ENCODE measurements at places on chromosomes 4 and X.

DNA sequence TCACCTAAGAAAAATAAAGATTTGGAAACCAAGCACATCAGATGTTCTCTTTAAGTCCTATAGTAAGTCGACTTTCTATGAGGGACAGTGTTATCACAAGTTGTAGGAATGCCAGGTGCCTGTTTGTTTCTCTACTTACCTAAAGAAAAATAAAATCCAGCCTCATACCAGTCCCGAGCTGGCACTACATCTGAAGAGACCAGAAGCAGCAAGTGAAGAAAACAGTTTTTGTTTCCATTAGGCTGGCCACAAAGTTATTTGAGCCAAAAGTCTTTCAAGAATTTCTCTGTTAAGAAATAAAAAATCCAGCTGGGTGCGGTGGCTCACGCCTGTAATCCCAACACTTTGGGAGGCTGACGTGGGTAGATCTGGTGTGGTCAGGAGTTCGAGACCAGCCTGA is 10.8 kb upstream of the PPARGC1A start:
- DNase-seq, result no peak

DNA sequence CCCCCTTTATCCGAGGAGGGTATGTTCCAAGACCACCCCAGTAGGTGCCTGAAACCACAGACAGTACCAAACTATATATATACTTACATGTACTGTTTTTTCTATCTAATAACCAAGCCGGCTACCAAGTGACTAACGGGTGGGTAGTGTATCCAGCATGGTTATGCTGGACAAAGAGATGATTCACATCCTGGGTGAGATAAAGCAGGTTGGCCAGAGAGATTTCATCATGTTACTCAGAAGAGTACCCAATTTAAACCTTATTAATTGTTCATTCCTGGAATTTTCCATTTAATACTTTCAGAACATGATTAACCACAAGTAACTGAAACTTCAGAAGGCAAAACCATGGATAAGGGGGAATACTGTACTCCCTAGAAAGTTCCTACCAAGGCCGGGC is 46.5 kb downstream of the RFC1 start:
- no peak for DNase-seq

GRCh38 chr4:145679520-145679919 is 426 bp upstream of the C4orf51 start:
- no peak for DNase-seq

GRCh38 chr4:67558493-67558892 is at the start of gene STAP1:
STAP1 (plus strand) TSS chr4:67558727; CDS start chr4:67558810, 83 bp downstream.
- DNase-seq, result no peak

GRCh38 chr4:10075953-10076391 is 40.6 kb downstream of the WDR1 start:
- DNase-seq, result no peak
